ENCODE measurements at places on chromosomes 12 and 14. TPM values are rescaled to one million over a fixed set of nuclear protein-coding genes. Genes with fewer than 3 reads are reported as not detected.

DNA sequence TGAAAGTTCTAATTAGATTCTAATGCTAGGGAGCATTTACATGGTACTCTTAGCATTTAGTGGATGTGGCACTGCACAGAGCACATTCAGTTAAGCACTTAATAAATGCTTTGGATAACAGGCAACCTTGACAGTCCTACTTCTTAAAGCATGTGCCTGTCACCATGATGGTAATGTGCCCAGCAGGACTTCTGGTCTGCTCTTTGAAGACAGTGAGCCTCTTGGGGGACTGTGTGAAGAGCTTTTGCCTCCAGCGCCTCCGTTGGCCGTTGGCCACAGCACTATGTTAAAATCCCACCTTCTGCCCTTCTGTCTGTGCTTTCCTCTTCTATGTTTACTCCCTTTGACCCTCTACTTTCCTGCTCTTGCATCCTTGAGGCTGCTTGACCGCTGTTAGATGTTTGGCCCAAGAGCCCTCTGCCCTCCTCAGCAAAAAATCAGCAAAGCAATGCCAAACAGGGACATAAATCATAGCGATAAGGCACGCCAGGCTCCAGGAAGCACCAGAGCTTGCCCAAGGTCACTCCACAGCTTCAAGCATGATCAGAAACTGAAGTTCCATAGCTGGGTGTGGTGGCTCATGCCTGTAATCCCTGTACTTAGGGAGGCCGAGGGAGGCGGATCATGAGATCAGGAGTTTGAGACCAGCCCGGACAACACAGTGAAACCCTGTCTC lies 8.3 kb downstream of the CDKL1 start:
- DNase-seq = peak; percentile 52

DNA sequence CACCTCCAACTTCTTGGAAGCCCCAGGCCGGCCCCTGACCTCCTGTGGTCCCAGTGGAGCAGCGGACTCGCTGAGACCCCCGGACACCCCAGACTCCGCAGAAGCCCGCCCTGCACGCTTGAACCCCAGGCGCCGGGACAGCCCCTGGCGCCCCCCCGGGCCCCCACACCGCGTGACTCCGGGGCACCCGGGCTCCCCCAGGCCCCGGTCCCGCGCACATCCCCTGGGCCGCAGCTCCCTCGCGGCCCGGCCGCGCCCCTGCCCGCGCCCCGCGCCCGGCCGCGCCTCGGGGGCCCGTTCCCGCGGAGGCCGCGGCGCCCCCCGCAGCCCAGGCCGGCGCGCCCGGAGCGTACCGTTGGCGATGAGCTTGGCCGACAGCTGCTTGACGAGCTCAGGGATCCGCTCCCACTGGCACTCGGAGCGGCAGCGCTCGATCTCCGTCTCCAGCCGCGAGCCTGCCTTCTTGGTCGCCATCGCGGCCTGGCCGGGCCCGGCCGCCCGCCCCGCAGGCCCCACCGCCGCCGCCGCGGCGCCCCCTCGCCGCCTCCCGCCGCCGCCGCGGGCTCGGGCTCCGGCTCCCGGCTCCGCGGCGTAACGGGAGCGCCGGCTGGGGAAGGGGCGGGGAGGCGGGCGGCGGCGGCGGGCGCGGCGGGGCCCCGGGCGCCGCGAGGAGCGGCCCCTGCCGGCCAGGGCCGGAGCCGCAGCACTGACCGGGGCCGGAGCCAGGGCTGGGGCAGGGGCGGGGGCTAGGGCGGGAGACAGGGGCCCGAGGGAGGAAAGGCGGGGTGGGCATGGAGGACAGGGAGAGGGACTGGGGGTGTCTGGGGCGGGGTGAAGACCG lies at the start of gene TTC7B:
Gene TTC7B, minus strand, starts transcription at position 609 of the 841 bp plus-strand sequence. Its CDS starts 135 bp downstream, at position 474.
- peak; percentile 78 for DNase-seq

DNA sequence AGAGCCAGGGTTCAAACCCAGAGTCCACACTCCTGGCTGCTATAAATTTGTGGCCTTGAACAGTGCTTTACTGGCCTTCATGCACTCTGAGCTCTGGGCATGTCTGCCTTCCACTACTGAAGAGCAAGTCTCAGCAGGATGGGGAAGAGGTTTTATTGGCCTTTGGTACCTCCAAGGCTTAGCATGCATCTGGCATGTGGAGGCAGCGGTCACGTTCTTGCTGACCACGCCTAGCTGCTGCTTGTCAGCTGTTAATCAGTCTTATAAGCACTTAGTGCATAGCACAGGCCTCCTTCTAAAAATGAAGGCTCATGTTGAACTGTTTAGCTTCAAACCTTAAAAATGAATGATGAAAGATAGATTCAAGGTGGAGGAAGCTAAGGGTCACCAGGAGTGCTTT lies 177.5 kb downstream of the PELI2 start:
- DNase-seq = no peak

DNA sequence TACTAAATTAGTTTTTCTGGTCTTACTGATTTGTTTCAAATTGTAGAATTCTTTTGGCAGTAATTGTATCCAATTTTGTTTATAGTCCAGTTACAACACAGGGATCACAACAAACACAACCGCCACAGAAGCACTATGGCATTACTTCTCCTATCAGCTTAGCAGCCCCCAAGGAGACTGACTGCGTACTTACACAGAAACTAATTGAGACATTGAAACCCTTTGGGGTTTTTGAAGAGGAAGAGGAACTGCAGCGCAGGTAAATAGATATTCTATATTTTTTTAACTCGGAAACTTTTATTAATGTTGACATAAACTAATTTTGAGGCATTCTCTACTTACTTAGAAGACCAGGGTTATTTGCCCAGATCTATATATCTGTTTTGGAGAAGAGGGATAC lies 17.8 kb downstream of the PAPOLA start:
- no peak for DNase-seq

Gene NRIP2
- total RNA-seq = not detected

- DNase-seq = peak; percentile 11
Observed at GRCh38 chr14:49766839-49767238, 1.1 kb upstream of the KLHDC2 start.

DNA sequence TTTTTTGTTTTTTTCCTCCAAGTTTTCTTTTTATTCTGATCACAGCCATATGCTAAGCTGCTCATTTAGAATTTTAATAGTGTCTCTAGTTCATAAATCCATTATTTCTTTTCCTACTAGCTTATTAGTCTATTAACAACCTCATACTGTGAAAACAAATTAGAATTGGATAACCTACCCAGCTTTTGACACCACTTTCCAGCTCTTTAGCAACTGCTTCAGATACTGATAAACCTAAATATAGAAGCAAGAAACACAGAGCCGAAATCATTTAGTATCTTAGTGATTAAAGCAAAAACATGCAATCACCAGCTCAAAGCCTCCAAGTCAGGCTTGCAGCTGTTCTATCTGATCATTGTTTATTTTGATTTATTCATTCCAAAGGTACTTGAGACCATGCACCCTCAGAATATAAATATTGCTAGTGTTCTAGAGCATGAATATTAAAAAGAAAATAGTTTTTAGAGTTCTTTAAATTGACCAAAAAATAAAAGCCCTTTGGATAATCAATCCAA lies 121.5 kb downstream of the STXBP6 start:
- no peak for DNase-seq

- DNase-seq = no peak
Observed at GRCh38 chr12:109968032-109968420, 28.1 kb downstream of the GIT2 start.

DNA sequence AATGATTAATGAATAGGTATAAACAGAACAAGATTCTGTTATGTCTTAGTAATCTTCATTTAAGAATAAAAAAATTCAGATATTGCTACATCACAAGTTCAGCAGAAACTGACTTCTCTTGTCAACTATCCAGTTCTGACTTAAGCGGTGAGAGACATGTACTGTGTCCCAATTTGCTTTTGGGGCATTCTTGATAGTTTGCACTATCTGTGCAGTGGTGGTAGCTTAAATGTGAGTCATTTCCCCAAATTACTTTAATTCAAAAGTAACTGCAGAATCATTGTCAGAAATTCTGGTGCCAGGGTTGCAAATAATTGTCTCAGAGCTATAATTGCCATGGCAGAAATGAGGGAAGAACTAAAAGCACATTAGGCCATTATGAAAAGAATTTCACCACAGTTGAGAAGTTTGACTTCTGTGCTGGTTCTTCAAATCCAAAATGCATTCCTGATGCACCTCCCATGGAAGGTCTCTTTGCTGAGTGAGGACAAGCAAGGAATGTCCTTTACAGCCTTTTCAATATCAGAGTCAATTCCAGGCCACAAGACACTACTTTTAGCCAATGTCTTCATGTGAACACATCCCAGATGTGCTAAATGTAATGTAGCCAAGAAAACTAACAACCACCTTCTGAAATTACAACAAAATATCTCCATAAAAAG lies 304.7 kb downstream of the SSPN start:
- no peak for DNase-seq

GRCh38 chr14:55139141-55139540 lies 10.1 kb downstream of the LGALS3 start:
- DNase-seq = no peak

DNA sequence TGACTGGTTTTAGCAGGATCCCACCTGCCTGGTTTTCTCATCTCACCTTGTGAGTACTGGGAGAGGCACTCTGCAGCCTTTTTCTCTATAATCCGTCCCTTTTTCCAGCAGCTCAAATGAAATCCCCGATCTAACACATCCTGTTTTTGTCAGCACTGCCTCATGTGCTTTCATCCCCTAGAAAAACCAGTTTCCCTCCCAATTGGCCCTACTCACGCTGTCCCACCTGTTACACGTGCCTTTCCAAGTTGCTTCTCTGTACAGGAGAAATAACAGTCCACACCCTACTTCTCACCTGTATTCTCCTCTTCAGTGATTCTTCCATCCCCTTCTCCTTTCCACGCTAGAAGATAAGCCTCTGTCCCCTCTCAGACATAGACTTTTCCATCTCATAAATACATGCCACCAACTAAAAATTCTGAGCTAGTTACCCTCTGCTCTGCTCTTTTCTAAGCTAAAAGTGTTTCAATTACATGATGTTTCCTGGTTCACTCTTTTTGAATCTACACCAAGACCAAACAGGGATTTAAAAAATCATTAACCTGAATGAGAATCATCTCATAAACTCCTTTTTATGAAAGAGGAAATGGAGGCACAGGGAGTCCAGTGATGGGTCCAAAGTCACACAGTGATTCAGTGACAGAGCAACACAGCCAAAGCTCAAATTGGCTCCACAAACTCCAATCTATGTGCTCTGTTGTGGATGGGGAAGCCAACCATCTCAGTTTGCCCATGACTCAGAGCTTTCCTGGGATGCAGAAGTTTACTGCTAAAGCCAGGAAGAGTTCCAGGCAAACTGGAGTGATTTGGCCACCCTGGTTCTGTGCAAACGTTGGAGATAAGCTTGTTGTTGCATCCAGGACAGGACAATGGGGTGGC lies 240.0 kb upstream of the TMEM132C start:
- DNase-seq = peak; percentile 29

GRCh38 chr12:54579258-54579657 lies 9.2 kb downstream of the PPP1R1A start:
- no peak for DNase-seq

DNA sequence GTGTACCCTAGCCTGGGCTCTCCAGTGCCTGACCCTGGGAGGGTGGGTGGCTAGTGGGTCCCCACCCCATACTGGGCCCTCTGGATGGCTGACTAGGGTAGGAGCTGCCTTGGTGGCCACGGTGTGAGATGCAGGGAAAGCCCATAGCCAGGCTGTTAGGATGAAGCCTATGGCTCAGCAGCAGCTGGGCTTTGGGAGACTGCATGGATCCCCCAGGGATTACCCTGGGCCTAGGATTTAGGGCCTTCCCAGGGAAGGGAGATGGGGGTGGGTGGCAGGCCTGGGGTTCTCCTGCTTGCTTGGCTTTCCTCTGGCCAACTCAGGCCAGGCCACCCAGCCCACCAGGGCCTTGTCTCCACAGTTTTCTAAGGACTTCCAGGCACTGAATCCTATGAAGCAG lies 6.3 kb downstream of the GSTZ1 start:
- no peak for DNase-seq

DNA sequence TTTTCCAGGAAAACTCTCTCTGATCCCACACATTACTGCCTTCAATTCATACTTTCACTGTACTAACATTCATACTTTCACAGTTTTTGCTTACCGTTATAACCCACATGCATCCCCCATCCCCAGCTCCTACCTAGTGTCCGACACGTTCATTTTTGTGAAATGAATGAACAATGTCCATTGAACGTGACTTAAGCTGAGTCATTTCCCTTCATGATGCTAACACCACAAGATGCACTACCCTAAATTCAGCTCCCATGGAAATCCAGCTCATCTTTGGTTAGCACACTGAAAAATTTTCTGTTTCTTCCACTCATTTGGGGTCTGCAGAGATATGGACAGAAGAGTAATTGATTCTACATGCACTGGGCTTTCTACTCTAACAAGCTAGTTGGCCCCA lies 84.7 kb downstream of the GALNT4 start:
- DNase-seq = no peak

DNA sequence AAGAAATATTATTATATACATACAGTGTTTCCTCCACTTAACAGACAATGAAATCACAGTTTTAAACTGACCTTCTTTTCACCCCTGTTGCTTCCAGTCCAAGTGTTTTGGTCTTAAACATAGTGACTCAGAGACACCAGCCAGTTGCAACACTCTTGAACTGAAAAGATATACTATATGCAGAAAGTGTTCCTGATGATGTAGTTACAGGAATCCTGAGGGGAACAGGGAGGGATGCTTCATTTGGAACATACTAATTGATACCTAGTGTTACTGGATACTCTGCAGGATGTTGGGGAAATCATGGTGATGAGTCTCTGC lies 420.8 kb downstream of the CCDC91 start:
- DNase-seq = peak; percentile 44

GRCh38 chr12:100329800-100330199 lies 27.1 kb upstream of the SLC17A8 start:
- no peak for DNase-seq

GRCh38 chr14:95483309-95484165 lies 32.9 kb downstream of the SYNE3 start:
- peak; percentile 90 for DNase-seq

DNA sequence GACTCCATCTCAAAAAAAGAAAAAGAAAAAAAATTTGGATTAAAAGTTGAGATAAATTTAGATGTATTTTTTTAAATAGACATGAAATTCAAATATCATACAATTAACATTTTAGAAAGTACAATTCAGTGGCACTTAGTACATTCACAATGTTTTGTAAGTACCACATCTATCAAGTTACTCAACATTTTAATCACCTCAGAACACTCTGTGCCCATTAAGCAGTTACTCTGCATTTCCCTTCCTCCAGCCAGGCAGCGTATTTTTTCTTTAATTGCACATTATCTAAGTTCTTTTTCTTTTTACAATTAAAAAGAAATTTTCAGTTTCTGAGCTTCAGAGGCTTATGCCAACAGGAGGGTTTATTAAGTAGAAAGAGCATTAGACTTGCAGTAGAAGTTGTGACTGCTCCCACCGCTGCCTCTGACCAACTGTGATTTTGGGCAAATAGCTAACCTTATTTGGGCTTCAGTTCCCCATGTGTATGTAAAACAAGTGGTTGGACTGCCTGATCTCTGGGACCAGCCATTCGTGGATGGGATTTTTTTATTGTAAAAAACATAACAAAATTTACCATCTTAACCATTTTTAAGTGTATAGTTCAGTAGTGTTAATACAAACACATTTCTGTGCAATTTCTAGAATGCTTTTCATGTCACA lies 65.7 kb downstream of the WNK1 start:
- no peak for DNase-seq

All from hepatocyte (in vitro differentiated cells).